ENCODE measurements at places on chromosomes 1 and 21. TPM values are rescaled to one million over a fixed set of nuclear protein-coding genes. Genes with fewer than 3 reads are reported as not detected.
A peak's percentile ranks its signal among the peaks of the same experiment; 100 is the strongest.

DNA sequence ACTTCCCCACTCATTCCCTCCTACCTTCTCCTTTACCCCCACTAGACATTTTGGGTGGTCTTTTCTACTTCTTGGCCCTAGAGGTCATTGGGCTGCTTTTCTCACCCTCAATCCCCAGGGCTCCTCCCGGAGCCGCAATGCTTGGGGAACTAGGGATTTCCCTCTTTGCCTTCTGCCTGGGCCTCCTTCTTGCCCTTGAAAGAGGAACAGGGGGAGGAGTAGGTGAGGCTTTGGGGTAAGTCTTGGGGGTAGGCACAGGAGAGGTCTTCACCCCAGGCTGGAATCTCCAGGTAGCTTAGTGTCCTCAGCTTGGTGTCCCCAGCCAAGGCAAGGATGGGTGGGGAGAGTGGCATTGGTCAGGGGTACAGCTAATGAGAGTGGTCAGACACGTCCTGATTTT, 56.2 kb upstream of the EPS8L3 start:
- peak; percentile 9 for DNase-seq

- DNase-seq, result no peak
Observed at GRCh38 chr1:169571450-169571849, 14.8 kb downstream of the F5 start.

- no peak for DNase-seq
Observed at GRCh38 chr1:118918230-118918939, 69.8 kb downstream of the TBX15 start.

Gene CCSAP
- 8.5 TPM for total RNA-seq

Gene WNT3A
- total RNA-seq, result 0.20 TPM

DNA sequence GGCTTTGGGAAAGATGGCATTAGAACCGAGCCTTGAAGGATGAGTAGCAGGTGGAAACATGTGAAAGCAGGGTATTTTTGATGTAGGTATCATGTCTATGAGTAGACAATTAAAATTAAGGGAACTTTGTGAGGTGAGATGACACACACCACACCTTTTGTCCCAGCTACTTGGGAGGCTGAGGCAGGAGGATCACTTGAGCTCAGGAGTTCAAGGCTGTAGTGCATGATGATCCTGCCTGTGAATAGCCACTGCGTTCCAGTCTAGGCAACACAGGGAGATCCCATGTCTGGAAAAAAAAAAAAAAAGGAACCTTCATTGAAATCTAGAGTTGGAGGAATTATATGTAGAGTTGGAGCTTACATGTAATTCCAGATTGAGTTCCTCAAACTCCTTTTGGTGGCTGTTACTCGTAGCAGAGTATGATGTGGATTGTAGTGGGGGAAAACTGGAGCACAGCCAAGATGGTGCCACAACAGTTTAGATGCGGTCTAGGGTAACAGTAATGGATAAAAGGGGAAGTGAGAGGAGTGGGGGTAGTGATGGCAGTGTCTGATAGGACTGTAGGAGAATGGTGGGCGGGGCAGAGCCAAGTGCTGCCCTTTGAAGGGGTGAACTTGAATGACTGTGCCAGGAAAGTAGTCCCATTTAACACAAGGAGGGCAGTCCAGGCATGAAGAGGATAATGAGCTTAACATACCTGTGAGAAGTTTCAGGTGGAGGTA, 17.4 kb downstream of the AK4 start:
- DNase-seq, result peak; percentile 63

- DNase-seq, result no peak
Observed at GRCh38 chr1:15205586-15206346, 41.3 kb upstream of the FHAD1 start.

Gene GBP4
- not detected for total RNA-seq

DNA sequence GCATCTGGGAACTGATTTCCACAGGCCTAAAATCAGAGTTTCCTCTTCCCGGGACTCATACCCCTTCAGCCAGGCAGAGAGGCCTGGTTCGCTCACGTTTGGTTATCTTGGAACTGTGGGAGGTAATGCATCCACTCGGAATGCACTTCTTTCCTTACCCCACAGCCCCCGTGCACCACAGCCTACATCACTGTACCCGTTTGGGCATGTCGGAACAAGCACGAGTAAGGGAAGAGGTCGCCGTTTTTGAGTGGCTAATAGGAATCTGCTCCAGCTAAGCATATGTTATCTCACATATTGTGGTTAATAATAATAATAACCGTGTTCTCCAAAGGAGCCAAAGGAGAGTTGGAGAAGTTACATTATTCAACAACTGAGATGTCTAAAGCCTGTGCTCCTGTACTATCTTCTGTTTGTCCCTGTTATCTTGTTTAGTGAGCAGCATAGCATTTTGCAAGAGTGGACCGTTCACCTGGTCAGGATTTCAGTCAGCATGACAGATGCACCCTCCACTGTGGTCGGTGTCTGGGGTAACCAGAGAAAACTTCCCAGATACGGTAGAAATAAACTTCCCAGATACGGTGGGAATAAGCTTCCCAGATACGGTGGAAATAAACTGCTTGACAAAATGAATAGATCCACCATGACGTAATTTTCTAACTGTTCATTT, 198.6 kb downstream of the SDCCAG8 start:
- peak; percentile 20 for DNase-seq

Gene ESRRG
- total RNA-seq, result 0.44 TPM

Gene SPATA21
- total RNA-seq, result 0.07 TPM

GRCh38 chr1:163055531-163055930, 13.6 kb upstream of the RGS4 start:
- no peak for DNase-seq

Gene AGL
- total RNA-seq, result 23.7 TPM

Gene ENSA
- total RNA-seq, result 212 TPM

Gene CTSE
- total RNA-seq, result not detected

DNA sequence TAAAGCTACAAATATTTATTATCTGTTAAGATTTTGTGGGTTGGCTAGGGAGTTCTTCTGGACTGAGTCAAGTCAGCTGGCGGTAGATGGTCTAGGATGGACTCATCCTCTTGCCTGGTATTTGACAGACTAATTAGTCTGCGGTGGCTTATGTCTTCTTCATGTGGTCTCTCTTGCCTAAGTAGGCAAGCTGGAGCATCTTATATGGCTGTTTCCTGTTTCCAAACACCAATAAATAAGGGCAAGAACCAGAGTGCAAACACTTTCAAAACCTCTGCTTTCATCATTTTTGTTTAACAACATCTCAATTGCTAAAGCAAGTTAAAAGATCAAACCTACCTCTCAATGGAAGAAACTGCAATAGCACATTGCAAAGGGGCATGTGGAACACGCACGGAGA, 484.8 kb downstream of the PTPRC start:
- no peak for DNase-seq

Gene ETS2
- 32.7 TPM for total RNA-seq

Gene SETD4
- 49.9 TPM for total RNA-seq

DNA sequence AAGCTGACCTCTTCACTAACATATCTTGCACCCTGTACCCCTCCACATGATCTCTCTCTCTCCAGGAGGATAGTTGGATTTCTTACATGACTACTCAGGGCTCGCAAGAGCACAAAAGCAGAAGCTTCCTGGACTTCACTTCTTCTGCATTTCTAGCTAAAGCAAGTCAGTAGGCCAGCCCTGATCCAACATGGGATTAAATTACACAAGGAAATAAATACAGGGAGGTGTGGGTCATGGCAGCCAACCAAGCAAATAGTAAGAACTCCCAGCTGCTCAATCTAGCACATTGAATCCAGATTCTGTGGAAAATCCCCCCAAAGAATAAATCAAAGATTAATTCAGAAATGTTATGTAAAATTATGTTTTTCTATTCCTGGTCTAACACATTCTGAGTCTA, 33.3 kb downstream of the KLHDC7A start:
- no peak for DNase-seq

DNA sequence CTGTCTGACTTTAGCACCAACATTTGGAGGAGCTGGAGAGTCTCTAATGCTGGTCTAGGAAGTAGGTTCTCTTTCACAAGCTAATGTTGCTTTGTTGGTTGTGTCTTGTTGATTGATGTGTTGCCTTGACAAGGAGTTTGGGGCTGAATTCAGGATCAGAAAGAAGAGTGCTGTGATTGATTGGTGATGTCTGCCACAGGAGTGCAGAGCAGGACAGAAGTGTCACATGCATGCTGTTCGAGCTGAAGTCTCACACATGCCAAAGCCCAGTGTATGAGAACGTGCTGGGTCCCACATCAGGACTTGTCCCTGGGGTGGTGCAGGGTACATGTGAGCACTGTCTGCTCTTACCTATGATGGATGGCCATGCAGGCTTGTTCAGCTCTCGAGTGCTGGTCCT, 694.4 kb downstream of the MATN1 start:
- no peak for DNase-seq

- no peak for DNase-seq
Observed at GRCh38 chr1:40256401-40257084, 1.5 kb upstream of the ZMPSTE24 start.

Gene S100B
- total RNA-seq, result 0.53 TPM

Gene HORMAD1
- not detected for total RNA-seq

GRCh38 chr1:50978144-50978851, 8.3 kb downstream of the CDKN2C start:
- peak; percentile 90 for DNase-seq

Gene FAM78B
- 1.6 TPM for total RNA-seq

DNA sequence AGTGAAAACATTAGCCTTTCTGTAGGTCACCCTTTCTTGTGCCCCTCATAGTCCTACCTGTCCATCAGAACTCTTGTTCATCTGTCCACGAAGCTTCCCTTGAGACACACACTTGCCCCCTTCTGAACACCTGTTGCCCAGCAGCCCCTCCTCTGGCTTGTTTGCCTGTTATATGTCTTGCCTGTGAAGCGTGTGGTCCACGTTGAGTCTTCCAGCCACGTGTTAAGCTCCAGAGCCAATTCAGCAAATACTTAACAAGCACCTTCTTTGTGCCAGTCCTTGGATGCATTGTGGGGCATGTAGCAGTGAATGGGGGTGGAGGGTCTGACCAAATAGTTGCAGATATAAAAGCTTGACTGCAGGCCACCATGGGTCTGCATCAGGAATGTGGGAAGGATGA, 66.6 kb downstream of the MAN1C1 start:
- DNase-seq, result no peak

DNA sequence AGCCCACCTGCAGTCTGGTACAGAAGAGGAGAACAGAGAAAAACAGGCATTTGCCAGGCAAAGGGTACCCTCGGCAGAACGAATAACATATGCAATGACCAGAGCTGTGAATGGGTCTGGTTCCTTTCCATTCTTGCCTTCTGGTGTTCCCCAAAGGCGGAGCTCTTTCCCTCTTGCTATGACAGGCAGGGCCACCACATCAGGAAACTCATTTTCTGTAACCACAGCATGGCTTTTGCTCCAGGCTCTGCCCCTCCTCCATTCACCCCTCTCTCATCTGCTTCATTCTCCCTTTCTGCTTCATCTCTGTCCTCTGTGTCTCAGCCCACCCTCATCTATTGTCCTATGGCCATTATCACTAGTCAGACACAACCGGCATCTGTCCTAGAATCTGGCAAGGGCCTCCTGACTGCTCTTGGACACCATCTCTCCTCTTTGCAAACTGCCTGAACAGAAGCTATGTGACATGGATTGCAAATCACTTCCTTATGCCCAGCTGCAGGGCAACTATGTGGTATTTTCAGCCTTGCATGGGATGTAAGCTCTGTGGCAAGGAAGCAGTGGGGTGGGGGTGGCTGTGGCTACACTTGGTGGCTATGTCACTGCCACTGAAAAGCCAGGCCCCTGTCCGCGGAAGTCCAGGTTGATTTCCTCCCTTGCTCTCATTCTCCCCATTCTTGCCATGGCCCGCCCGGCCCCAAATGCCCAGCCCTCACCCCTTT, 78.8 kb upstream of the ABCD3 start:
- DNase-seq, result no peak

GRCh38 chr1:5526385-5526750, 465.9 kb downstream of the NPHP4 start:
- no peak for DNase-seq

- no peak for DNase-seq
Observed at GRCh38 chr1:155455588-155456195, 106.9 kb downstream of the ASH1L start.

DNA sequence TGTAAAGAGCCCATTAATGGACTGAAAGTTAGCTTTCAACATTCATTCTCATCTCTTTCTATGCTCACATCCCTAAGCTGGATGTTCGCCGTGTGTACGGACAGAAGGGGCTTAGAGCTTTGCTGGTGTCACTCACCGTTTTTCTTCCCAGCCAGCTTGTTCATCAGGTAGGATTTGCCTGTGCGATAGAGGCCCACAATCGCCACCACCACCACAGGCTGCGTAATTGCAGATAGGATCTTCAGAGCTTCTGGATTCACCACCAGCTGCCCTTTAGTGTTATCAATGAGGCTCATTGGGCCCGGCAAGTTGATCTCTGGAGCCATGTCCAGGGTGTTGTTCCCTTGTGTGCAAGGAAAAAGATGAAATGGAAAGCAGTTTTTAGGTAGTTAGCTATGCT, 4.3 kb downstream of the GBP2 start:
- no peak for DNase-seq

- no peak for DNase-seq
Observed at GRCh38 chr1:63638471-63638870, 45.3 kb downstream of the PGM1 start.

GRCh38 chr1:172874950-172875349, 175.8 kb downstream of the TNFSF18 start:
- DNase-seq, result no peak

DNA sequence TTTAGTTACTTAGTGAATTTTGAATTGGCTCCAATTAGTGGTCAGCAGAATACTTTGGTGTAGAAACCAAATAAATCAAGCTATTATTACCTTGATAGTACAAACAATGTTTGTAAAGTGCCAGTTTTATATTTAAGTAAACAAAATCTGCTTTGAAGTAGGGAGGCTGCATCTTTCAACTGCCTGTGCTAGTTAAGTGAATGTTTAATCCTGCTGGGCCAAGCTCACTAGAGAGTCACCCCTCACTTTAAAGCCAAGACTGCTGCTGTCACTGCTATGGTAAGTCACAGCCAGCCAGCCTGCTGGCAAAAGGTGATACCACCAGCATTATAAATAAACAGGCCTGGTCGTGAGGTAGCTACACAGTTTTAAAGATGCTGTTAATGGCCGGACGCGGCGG, 10.3 kb upstream of the CFAP126 start:
- no peak for DNase-seq

DNA sequence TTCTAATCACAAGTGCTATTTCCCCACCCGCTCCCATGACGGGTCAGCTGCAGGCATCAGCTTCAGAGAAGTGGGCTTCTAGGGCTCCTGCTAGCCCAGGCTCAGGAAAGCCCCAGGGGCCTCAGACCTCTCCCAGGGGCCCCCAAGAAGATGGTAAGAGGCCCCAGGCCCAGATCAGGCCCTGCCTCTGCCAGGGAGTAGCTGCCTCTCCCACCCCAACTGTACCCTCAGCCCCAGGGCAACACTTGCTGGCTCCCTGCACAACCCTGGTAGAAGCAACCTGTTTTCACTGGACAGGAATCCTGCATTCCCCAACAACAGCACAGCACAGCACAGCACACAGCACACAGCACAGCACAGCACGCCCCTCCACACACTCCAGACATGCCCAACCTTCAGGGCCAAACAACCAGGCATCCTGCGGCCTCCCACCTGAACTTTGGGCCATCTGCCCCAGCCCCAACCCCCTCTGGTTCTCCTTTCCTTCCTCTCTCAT, 6.5 kb downstream of the BLACAT1 start:
- no peak for DNase-seq

Gene RXFP4
- not detected for total RNA-seq

Gene ATP6V1G3
- not detected for total RNA-seq

GRCh38 chr1:28036431-28036830, 52.0 kb downstream of the EYA3 start:
- DNase-seq, result no peak

Gene HCRTR1
- not detected for total RNA-seq

Gene TNFAIP8L2
- not detected for total RNA-seq
